Activated T-cell treated with anti-CD3 and anti-CD28 coated beads, Interleukin-2, amount 50 U/mL, for 1 hour (primary cell): ENCODE measurements at places on chromosomes 5 and 9.

- no peak for DNase-seq
These were observed 481.8 kb upstream of the ARRDC3 start for GRCh38 chr5:91864962-91865361.

- no peak for DNase-seq
These were observed 137.7 kb downstream of the CNTLN start for GRCh38 chr9:17272536-17272935.

DNA sequence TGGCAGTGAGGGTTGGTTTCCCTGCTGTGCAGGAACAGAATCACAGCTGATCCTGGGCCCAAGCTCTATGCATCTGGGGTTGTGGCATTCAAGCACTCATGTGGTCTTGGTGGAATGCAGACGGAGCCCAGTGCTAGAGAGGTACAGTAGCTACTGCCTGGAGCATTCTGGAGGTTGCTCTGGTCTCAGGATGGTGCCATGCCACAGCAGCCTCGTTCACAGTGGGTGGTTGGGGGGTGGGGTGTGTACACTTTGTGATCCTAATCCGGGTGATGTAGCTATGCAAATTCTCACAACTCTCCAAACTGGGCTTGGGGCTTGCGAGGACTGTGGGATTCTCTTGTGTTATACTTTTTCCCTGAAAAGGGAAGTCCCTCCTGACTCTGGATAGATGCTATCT, 45.2 kb downstream of the FGD3 start:
- peak; percentile 18 for DNase-seq

DNA sequence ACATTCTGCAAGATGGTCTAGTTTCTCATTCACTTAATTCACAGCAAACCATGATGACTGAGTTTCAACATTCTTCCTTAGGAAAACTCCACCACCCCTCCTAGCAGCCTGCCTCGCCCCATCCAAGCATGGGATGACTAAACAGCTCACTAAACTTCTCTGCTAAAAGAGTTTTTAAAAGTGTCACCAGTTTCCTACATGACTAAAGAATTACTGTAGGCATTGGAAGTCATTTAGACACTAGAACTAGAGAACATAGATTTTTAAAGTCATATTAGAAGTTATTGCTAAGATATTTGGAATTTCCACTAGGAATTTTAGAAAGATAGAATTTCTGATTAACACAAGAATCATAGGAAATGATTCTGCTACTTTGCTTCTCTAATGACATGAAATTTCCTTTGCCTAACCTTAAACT, 5.5 kb upstream of the ESM1 start:
- DNase-seq: no peak

DNA sequence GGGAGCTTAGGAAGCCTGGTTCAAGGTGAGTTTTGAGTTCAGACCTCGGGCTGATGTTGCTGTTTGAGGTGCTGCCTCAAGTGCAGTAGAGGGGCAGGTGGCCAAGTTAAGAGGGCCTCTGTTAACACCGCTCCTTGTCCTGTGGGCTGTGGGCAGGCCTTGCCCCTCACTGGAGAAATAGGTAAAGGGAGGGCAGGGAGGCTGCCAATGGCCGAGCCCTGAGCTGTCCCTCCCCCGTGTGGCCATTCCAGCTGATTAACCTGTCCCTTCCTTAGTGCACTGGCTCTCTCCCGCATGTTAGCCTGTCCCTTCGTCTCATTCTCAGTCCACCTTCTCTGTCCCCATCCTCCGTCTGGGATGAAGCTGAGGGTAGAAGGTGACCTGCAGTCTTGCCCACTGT, 21.4 kb downstream of the CNTFR start:
- no peak for DNase-seq

DNA sequence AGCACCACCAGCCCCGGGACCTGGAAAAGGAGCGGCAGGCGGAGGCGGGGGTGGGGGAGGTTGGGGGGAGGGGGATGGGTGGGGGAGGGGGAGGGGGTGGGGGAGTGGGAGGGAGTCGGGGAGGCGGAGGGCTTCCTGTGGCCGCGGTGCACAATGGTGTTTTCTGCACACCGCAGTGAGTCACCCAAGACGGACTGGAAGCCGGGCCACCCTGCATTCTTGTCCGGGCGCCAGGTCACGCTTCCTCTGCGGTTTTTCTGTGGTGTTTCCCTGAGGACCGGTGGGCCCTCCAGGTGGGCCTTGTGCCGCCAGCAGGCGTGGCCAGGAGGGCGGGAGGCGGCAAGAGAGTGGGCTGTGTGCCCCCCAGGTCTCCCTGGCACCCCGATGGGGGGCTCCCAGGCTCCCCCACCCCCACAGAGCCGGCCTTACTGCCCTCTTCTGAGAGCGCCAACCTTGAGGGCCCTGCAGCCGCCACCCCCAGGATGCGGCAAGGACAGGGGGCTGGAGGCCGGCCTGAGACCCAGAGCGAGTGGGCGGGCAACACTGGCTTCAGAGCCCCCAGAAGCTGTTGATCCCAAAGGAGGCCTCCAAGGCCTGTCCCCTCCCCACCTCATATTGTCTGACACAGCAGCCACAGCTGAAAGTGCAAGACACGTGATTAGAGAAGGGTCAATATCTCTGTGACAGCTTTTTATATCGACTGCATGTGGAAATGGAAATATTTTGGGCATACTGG, 11.1 kb downstream of the EXD3 start:
- no peak for DNase-seq

DNA sequence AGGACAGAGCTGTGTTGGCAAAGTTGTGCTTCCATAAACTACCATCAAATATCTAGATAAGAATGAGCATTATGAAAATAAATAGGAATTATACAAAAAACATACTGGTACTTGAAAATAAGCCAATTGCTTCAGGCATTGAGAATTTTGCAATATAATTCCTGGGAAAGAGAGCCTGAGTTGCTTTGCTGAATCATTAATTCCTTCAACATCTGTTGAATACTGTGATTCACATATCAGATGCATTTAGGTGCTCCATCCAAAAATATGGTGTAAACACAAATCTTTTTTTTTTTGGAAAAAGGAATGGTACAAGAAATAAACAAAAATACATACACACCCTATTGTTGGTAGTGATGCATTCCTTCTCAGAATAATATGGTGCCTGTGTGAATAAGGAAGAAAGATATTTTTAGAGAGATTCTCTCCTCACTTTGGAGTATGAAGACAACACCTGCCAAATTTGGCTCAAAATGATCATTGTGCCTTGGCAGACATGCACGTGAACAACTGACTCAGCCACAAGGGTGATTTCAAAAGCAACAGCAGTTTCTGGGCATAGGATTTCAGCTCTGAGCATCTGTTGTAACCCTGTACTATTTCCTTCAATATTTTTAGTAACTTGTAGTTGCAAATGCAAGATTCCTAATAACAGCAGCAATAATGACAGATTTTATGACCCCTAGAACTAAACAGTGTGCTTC, 96.7 kb downstream of the CAVIN4 start:
- DNase-seq: no peak

DNA sequence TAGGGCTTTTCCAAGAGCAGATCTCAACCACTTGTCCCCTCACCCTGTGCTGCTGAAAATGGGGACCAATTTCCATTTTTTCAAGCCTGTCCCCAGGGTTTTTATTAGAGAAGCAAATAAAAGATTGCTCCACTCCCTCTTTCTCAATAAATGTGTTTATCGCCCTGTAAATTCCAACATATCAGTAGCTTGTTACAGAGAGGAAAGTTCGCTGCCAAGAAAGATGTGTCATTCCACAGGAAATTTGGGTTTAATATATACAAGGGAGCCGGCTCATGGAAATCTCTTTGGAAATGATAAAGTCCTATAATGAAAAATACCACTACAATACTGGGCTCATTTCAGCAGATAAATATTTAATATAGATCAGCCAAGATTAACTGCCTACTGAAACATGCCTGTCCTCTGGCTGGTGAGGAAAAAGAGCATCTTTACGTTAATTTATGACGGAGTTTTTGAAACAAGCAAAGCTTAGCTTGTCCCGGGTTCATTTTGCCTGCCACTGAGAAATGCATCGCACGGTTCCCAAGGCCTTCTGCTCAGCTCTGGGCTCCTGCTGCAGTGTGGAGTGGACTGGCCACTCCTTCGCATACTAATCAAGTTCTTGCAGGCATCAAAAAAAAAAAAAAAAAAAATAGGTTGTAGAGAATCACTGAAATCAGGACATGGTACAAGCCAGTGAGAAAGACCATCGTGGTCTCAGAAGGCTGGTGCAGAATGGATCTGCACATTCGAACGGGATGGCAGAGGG, 84.5 kb downstream of the BRINP1 start:
- DNase-seq: no peak

GRCh38 chr5:72599065-72599433, 91.8 kb upstream of the ZNF366 start:
- DNase-seq: no peak

GRCh38 chr5:59000211-59000610, 417.3 kb downstream of the RAB3C start:
- no peak for DNase-seq

- no peak for DNase-seq
These were observed 58.1 kb upstream of the SLC30A5 start for GRCh38 chr5:69035665-69036064.

GRCh38 chr5:100322483-100322882, 212.7 kb upstream of the FAM174A start:
- DNase-seq: no peak

DNA sequence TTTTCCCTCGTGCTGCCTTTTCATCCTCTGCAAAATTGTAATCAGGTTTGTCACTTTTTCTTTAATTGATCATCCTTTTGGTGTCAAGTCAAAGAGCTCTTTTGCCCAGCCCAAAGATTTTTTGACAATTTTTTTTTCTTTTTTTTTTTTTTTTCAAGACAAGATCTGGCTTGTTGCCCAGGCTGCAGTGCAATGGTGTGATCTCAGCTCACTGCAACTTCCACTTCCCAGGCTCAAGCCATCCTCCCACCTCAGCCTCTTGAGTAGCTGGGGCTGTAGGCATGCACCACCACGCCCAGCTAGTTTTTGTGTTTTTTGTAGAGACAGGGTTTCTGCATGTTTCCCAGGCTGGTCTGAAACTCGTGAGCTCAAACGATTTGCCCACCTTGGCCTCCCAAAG, 36.7 kb downstream of the CDK7 start:
- no peak for DNase-seq

DNA sequence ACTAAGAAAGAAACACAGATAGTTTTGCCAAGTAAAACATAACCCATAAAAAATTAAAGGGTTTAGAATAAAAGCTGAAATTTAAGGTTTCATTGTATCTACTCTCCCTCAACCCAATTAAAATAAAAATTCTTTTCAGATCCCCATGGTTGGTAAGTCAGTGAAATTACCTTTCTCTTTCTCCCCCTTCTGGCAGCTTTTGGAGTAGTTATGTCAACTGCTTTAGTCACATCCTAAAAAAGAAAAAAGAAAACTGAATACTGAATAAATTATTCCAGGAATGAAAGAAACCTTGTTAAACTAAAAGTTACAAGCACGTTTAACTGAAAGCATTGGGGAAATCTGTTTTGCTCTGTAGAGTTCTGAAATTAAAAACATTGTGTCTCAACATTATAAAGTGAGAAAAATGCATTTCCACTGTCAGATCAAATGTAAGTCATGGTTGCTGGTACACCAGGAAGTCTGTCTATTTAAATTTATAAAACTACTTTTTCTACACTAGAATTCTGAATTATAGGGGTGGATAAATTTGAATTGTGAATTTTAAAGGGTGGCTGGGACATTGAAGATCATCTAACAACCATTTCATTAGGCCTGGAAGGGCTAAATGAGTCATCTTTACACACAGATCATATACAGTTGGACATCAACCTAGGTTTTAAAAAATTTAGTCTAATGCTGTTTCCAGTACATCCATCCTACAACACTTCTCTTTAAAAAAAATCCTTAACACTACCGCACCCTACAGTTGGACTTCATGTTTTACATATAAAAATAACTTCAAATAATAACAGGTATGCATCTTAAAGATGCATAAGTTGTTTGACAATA, 24.7 kb downstream of the PSIP1 start:
- DNase-seq: no peak

DNA sequence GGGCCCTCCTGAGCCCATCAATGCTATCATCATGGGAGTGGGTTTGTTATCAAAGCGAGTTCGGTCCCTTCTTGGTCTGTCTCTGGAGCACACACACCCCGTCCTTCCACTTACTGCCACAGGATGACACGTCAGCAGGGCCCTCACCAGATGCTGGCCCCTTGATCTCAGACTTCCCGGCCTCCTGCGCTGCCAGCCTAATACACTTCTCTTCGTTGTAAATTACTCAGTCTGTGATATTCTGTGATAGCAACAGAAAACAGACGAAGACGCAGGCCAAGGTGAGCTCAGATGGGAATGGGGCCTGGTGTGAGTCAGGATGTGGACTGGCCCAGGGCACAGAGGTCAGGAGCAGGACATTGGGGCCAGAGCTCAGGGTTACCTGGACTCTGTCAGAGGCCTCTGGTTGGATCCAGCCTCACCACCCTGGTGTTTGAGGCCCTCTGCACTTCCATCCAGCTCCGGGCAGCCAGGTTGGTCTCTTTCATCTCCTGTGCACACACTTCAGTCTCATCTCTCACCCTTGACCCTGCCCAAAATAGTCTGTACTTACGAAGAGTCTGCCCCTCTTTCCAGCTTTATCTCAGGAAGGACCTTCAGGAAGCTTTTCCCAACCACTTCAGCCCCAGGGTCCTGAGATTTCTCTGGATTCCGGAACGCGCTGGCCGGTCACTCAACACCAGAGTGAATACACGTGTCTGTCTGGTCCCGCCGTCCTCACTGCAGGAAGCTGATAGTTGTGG, 26.0 kb upstream of the CNOT6 start:
- DNase-seq: no peak

DNA sequence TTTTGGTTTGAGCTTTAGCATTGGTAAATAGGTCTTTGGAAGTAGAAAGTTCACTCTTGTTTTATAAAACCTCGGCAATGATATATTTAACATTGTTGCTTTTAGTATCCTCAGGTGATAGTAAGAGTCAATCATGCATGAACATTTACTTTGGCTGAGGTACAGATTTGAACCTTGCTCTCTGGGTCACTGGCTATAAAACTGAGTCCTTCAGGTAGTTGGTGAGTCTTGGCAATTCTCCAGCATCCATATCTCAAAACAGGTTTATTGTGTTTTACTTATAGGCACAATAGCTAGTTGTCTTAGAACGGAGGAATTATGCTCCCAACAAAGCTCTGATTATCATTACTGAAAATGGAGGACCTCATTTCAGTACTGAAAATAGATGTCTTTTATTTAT, 75.1 kb downstream of the MAT2B start:
- no peak for DNase-seq

DNA sequence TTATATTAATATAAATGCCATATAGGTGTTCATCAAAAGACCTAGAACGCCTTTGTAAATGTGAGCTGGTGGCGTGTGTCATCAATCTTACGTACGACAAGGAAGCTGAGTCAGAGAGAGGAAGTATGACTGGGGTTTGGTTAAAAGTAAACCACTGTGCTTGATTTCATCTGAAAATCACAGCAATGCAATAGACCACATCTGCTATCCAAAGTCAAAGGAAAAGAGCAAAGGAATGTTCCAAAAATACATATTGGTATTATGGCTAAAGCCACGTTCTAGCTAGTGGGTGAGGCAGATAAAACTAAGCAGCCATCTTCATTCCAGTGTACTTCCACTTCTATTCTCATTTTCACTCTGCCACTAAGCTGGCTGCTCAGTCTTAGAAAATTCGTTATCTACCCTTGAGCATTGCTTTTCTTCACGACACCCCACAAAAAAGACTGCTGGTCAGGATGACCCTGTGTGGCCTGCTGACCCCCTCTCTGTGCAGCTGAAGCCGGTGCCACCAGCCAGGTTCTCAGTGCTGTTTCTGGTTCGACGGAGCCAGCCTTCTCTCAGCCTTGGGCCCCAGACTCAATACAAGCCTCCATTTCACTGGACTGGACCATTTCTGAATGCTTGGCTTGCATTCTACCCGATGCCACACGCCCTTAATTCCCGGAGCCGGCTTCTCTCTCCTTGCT, 23.8 kb downstream of the SHC3 start:
- no peak for DNase-seq
